ENCODE measurements at places on chromosomes 12 and 14.
A peak's percentile ranks its signal among the peaks of the same experiment; 100 is the strongest.

- no peak for DNase-seq
Observed at GRCh38 chr12:104522985-104523722, 66.4 kb downstream of the CHST11 start.

DNA sequence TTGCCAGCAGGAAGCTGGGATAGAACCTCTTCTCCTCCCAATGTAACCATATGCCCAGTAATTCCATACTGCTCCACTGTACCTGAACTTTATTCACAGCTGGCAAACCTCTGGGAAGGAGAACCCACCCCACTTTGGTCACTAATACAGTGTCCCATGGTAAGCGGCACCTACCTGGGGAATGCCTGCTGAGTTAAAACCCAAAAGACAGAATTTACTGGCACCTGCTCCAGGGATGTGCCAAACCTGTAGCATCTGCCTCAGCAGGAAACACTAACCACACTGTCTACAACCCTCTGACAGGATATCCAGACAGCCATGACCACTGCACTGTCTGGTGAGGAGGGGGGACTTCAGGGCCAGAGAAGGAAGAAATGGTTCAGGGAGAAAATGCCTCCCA, 26.6 kb downstream of the DDX24 start:
- DNase-seq, result peak; percentile 19

- no peak for DNase-seq
Observed at GRCh38 chr12:21607701-21608100, 3.1 kb upstream of the GYS2 start.

- no peak for DNase-seq
Observed at GRCh38 chr12:87086118-87086891, 830.1 kb upstream of the MGAT4C start.

DNA sequence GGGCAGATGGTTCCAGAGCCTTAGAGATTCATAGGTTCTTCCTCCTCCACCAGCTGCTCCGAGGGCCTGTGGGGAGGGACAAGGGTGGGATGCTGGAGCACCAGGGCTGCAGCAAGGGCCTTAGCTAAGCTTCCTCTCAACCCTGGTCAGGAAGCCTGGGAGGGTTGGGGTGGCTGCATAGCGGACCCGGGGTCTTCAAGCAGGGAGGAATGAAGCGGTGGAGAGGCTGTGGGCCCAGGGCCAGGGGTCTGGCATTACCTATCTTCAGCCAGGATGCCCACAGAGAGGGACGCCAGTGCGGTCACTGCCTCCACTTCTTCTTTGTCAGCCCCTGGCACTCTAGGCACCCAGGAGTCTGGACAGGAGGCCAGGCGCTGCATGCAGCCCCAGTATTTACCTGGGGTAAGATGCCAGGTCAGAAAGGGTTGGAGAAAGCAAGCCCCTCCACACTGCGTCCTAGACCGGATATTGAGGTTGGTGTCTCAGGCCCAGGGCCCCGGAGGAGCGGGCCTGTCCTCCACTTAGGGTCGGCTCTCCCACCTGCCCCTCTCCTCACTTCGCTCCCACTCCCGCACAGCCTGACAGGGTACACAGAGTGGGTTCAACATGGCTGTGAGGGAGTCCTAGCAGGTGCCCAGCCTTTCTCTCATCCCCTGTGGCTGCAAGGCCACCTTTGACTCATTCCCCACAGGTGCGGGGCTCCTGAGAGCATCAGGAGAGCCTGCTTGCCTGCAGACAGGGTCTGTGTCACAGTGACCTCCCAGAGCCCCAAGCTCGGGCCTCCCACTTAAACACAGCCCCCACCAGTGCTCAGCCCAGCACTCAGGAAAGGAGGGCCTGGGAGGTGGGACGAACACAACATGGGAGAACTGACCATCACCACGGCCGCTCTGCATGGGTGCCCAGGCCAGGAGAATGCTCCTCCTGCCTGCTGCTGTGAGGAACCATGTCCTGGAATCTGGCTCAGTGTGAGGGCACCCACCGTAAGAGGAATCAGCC, 11.1 kb downstream of the SLC48A1 start:
- DNase-seq, result no peak

DNA sequence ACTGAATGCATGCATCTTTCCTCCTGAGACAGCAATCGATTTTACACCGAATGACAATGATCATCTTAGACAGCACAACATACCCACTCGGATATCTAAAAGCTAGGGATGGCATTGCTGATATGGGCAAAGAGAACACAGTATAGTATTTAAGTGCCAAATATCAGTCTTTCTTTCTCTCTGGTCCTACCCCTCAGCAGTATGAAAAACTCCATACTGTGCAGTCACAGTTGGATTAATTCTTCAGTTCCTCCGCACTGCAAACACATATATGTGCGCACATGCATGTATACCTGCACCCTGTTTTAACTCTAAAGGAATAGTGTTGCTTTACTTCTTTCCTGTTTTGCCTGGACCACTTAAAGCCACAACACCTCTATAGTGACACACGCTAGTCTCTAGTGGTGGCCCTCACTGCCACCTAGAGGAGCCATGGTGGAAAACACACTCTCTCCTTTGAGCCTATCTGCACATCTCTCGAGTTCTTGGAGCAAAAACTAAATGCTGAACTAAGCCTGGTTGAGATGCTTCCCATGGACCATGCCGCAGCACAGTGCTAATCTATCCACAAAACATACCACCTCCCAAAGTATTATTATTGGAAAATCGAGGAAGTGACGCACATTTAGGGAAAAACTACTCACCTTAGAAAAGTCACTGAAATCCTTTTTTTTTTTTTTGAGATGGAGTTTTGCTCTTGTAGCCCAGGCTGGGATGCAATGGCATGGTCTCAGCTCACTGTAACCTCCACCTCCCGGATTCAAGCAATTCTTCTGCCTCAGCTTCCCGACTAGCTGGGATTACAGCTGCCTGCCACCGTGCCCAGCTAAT, 11.9 kb downstream of the TMEM52B start:
- DNase-seq, result no peak

DNA sequence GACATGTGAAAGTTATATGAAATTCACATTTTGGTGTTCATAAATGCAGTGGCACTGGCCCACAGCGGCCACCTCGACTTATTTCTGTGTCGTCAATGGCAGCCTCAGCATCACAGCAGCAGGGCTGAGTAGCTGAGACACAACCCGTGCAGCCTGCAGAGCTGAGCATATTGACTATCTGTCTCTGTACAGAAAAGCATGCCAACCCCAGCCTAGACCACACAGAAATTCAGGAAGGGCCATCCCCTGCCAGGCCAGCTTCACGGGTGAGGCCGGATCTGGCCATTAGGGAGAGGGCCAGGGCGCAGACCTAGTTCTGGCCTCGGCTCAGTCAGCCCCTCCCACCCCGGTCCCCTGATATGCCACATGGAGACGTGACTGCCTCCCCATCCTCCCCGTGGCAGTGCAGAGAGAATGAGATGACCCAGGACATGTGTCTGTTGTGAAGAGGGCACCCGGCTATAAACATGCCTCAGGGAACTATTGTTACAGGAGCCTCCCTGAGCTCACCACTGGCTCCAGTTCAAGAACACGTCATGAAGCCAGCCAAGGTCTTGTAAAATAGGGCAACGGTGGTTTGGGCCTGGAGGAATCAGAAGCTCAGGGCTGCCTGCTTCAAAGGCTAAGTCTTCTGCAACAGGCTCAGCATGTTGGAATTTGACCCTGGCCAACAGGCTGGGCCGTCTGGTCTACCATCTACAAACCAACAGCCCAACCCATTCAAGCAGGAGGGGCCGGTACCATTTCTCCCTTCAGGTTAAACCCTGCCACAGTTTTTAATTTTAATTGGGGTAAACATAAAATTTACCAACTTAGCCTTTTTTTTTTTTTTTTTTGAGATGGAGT, 25.5 kb downstream of the SCARB1 start:
- no peak for DNase-seq

GRCh38 chr12:99870085-99870484, 114.7 kb downstream of the ANKS1B start:
- no peak for DNase-seq

DNA sequence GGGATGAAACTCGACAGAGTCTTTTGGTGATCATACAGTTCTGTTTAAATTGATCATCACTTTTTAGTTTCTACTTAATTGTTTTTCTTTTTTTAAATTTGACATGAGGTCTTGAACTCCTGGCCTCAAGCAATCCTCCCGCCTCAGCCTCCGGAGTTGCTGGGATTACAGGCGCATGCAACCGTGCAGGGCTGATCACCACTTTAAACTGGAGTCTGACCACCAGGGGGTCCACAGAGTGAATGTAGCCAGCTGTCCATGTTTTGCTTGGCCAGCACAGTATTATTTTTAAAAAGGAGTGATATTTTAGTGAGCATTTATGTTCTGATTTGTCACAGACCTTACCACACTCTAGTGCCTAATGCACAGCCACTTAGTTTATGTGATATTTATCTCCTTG, 10.7 kb downstream of the DAAM1 start:
- no peak for DNase-seq

DNA sequence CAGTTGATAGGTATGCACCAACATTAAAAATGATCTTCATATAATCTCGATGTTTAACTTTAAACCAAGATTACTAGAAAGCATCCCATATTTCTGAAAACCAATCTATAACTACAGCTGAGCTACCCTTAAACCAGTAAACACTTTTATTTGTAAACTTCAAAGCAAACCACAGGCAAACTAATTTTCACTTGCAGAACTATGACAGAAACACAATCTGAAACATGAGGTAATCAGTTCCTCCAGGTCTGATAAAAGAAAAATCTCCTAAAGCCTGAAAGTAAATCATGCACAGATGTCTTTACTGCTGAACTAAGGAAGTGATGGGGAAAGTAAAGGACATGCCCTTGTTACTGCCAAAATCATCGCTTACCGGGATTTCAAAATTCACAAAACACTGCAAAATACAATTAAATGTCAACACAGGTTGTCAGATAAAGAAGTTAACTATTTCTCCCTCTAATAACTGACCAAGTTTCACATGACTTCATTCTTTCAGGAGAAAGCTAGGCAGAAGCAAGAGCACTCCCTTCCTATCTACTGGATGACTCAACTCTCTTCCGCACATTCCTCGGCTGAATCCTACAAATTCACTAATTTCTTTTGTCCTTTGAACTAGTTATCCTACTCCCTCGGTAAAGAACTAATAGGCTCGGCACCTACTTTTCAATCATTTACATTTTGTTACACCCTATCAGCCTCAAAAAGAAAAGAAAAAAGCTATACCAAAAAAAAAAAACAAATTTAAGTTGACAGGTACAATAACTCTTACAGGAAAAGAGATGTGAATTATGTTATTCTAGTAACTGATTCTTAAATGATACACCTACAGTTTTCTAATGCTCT, 1.4 kb downstream of the EEA1 start:
- no peak for DNase-seq

DNA sequence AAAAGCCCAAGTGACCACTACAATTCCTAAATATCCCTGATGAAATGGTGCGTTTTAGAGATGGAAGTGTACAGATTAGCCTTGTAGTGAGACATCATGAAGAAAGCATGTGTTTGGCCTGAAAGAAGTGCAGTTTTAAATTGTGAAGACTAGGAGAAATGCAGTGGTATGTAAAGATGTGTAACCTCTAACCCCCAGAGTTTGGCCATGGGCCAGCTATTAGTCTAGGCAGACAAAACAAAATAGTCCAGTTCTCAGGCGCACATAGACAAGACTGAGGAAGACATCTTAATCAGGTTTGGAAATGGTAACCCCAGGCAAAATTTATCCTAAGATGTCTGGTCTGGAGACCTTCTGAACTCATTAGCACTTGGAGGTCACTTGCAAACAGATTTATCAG, 23.4 kb downstream of the WBP11 start:
- no peak for DNase-seq

GRCh38 chr12:105481392-105482300, 151.2 kb downstream of the C12orf75 start:
- DNase-seq, result no peak

GRCh38 chr12:43730283-43730682, 28.3 kb downstream of the PUS7L start:
- DNase-seq, result no peak

GRCh38 chr14:90969531-90970166, 90.8 kb downstream of the RPS6KA5 start:
- DNase-seq, result no peak

GRCh38 chr12:128693115-128693514, 130.6 kb downstream of the SLC15A4 start:
- no peak for DNase-seq

- no peak for DNase-seq
Observed at GRCh38 chr14:86299994-86300393, 770.0 kb downstream of the FLRT2 start.

- no peak for DNase-seq
Observed at GRCh38 chr14:106850913-106851825, 1324.8 kb downstream of the TMEM121 start.

- no peak for DNase-seq
Observed at GRCh38 chr12:66724616-66725015, 45.7 kb upstream of the GRIP1 start.

DNA sequence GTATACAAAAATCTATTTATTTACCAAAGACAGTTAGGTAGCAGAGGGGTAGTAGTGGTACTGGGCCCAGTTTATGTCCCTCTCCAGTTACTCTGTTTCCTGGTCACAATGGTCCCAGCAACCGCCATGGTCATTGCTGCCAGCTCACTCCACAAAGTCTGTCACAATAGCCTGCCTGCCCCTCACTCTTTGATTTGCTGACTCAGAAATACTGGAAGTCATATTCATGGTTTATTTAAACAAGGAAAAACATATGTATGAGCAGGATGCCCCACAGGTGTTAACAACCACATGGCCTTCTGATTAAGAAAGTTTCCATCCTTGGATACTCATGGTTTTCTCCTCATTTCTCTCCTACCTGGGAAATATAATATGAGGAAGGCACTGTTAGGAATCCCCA, 49.2 kb downstream of the TSHR start:
- DNase-seq, result no peak

DNA sequence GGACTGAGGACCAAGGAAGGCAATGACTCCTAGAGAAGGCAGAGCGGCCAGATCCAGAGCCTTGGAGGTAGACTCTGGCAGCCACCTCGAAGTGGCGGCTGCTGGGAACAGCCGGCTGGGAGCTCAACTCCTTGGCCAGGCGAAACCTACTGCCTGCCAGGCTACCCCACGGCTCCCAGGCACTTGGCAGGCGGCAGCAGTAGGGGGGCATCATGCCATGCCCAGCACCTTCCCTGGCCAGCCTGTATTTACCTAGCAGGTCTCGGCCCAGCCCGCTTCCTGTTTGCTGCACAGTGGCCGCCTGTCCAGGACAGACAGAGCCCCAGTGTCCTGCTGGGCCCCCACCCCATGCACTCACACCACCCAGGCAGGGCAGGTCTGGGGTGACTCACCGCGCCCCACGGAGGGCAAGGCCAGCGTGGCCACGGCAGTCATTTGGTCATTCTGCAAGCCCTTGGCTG, 10.2 kb downstream of the TRPV4 start:
- DNase-seq, result no peak

DNA sequence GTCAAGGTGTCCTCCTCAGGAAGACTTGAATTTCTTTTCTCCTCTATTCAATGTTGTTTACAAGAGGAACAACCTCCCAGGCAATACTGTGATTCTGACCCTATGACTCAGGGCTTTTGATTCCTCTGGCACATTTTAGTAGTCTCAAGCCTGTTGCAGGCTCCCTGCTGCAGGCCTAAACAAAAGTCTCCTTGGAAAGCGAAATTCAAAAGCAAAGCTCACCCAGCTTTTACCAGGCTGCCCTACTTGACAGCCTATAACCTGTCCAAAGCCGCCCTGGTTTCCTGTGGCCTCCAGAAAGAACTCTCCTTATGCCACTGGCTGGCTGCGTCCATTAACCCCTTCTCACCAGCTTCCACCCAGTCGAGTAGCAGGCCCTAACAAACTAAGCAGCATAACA, 11.6 kb downstream of the FGD6 start:
- no peak for DNase-seq

All from coronary artery (tissue), 2 donors.